ENCODE measurements at places on chromosomes 7 and 10.

DNA sequence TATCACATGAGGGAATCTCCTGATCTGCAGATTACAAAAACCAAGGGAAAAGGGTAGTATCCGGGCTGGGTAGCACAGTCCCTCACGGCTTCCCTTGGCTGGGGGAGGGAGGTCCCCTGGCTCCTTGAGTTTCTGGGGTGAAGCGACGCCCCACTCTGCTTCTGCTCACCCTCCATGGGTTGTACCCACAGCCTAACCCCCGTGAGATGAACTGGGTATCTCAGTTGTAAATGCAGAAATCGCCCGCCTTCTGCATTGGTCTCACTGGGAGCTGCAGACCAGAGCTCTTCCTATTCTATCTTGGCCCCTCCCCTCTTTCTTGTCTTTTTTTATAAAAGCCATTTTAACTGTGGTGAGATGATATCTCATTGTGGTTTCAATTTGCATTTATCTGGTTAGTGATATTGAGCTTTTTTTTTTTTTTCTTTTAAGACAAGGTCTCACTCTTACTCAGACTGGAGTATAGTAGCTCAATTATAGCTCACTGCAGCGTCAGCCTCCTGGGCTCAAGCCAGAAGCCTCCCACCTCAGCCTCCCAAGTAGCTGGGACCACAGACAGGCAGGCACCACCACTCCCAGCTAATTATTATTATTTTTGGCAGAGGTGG lies 87.8 kb downstream of the ABCC2 start:
- DNase-seq = no peak

DNA sequence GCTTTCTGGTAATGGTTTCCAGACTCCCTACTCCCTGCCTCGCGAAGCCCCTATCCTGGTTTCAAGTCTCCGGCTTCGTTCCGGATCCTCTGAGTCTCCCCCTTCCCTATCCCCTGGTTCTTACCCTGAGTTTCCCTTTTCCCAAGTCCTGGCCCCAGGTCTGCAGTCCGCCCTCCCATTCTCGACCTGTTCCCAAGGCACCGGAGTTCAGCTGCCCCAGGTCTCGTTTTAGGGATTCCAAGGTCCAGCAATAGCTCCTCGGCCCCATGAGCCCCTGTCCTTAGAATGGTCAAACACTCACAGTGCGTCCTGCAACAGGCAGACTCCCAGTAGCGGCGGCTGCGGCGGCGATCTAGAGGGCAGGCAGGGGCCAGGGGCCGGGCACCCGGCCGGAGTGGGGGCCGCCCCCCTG lies 274 bp downstream of the PITX3 start:
- DNase-seq = no peak

GRCh38 chr7:4072161-4072925 lies 609.8 kb upstream of the FOXK1 start:
- no peak for DNase-seq

GRCh38 chr7:36301914-36302771 lies 87.5 kb upstream of the ANLN start:
- DNase-seq = no peak

DNA sequence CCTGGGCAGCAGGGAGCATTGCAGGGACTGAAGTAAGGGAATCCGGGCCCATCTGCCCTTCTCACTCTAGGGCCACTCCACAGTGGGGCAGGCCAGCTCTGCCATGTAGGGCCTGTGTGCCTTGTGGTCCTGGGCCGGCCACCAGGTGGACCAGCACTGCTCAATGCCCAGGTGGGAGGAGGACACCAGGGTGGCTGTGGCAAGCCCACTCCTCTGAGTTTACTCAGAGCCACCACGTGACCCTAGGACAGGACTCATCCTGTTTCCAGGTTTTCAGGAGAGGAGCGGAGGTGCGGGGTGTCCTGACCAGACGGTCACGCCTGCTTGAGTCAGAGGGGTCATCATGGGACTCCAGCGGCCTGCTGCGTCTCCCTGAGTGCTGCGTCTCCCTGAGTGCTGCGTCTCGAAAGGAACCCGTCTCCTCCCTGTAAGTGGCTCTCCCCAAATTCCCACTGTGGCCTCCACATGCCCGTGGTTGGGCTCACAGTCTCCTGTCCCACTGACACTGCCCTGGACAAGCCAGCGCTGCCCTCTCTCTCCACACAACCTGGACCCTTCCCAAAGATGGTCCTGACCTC lies 2.9 kb downstream of the CFAP46 start:
- DNase-seq = no peak

- no peak for DNase-seq
Measured at GRCh38 chr10:103638948-103639347, 145.4 kb downstream of the NEURL1 start.
